Right atrium auricular region (tissue), 2 donors: ENCODE measurements at places on chromosomes 4 and X. TPM values are rescaled to one million over a fixed set of nuclear protein-coding genes. Genes with fewer than 3 reads are reported as not detected.

RPS3A gene
- 2,285 TPM for total RNA-seq

TEX11 gene
- not detected for total RNA-seq

RHOXF2B gene
- total RNA-seq, result not detected

ASMT gene
- total RNA-seq, result not detected

GAGE12J gene
- total RNA-seq, result not detected

MAGEA12 gene
- total RNA-seq, result not detected
